Activated CD4-positive, alpha-beta T cell treated with anti-CD3 and anti-CD28 coated beads, Interleukin-2, Interleukin-6, amounts not matched to agents 100 ng/mL and 50 ng/mL, durations not matched to agents 16 hours and 8 hours (primary cell): ENCODE measurements at places on chromosomes 2 and 18.
A peak's percentile ranks its signal among the peaks of the same experiment; 100 is the strongest.

- peak; percentile 73 for DNase-seq
These were observed 60.3 kb upstream of the AGPS start for GRCh38 chr2:177332026-177332991.

GRCh38 chr2:239791526-239792404, 233.4 kb downstream of the NDUFA10 start:
- DNase-seq = no peak

DNA sequence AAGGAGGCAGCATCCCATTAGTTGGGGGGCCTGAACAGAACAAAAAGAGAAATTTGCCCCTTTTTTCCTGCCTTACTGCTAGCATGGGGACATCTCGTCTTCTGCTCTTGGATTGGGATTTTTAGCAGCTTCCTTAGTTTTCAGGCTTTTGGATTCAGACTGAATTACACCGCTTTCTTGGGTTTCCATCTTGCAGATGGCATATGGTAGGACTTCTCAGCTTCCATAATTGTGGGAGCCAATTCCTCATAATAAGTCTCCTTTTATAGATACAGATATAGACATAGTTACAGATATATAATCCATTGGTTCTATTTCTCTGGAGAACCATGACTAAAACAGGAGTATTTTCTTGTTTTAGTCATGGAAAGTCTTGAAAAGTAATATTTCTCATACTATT, 5.2 kb upstream of the RAPGEF4 start:
- DNase-seq = no peak

GRCh38 chr2:27265536-27265870, 2.7 kb upstream of the SLC30A3 start:
- no peak for DNase-seq

DNA sequence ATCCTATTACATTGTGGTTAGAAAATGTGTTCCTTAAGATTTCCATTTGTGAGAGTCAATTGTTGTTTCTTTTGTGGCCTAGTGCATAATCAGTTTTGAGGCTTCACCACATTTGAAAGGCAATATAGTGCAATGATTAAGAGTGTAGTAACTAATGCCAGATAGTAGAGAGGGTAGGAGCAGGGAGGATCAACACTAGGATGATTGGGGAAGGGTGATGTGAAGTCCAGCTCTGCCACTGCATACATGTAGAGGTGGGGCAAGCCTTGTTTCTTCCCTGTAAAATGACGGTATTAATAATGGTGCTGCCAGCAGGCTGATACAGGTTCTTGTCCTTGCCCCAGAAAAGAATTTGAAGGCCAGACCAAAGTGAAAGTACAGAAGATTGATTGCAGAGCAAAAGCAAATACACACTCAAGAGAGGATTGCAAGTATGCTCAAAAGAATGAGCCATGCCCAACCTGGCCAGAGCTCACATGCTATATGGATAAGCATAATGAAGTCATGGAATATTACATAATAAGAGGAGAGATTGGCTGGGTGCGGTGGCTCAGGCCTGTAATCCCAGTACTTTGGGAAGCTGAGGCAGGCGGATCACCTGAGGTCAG, 8.0 kb downstream of the SP100 start:
- DNase-seq = no peak

- DNase-seq = no peak
These were observed 4.5 kb upstream of the LIMS2 start for GRCh38 chr2:127679680-127680361.

DNA sequence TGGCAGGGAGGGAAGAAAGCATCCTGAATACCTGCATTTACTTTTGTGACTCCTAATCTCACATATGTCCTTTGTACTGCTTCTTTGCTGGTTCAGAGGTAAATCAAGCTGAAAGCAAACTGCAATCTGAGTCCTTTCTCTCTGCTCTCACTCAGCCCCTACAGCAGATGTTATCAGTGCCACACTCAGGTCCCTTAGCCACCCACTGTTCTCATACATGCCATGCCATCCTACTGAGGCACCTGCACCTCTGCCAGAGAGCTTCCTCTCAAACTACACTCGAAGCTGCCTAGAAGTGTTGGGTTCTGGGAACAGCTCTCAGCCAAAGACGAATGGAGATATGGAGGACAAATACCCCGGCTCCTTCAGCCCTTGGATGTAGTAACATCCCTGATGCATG, 244.5 kb downstream of the TXNL1 start:
- DNase-seq = no peak

- DNase-seq = peak; percentile 59
These were observed 41.8 kb downstream of the KCTD18 start for GRCh38 chr2:200467806-200468681.

DNA sequence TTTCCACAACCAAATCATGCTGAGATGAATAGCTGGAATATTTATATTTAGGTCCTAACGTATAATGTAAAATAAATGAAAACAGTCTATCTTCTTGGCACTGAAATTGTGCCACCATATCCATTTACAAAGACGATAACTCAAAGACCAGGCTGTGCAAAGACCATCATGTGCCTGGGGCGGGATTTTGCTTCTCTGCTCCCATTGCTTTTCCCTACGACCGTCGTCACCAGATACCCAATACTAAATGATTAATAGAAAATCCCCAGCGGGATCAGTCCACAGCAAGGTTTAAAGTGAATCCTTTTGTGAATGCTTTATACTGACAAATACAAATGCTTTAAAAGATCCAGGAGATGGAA, 194.3 kb upstream of the ARL4C start:
- no peak for DNase-seq

DNA sequence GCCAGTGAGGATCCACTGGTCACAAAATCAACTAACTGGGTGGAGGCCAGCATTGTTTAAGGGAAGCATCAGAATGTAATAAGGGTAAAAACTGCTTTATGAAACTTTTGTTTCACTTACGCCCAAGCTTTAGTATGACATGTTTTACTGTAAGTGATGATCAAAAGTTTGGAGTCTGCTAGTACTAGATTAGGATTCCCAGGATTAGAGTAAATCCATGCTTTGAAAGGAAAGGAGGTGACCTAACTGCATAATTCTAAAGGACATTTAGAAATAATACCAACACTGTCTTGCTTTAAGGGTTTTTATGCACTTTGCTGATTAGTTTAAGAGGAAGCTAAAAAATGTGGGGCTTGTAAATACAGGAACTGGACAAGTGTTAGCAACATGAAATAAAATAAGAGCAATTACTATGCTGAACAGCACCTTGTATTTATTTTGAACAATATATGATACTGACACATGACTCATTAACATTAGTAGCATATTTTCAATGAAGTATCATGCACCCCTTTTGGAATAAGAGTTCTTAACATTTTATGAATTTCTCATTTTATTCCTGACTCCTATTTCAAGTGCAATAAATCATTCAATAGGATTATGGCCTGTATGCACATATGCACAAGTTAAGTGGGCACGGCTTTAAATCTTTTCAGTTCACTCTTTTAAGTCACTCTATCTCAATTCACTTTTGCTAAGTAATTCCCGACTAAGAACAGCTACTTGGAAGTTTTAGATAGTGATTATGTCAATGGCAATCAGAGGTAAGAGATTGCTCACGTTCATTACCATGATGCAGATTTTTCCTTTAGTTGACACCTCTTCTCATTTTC, 62.5 kb downstream of the STK39 start:
- DNase-seq = no peak

DNA sequence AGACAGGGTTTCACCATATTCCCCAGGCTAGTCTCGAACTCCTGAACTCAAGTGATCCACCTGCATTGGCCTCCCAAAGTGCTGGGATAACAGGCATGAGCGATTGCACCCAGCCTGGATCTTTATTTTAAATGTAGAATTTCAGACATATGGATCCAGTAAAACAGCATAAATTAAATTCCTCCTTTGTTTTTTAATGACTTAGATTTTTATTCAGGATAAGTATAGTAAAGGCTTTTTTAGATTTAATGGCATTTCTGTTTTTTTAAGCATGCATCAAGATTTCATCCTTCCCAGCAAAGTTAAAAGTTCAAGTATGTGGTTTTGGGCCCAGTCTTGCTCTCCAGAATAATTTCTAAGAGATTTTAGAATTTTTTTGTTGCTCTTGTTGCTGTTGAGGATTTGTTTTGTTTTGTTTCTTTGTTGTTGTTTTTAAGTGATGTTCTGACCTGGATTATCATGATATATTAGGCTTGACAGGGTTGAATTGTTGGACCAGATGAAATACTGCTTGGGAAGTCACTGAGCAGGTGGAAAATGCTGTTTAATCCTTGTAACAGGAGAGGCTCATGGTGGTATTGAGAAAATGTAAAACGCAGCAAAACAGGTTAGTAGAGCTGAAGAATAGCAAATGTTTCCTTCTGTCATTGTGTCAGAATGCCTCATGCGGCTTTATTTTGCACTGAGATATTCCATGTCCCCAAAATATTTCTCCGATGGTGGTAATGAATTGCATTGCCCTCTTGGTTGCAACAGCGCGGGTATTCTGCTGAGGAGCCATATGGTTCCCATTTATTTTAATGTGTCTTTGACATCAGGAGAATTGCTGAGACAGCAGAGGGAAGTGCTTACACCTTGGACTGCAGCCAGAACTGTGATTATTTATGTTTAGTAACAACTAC, 147.9 kb downstream of the GALNT3 start:
- DNase-seq = no peak

DNA sequence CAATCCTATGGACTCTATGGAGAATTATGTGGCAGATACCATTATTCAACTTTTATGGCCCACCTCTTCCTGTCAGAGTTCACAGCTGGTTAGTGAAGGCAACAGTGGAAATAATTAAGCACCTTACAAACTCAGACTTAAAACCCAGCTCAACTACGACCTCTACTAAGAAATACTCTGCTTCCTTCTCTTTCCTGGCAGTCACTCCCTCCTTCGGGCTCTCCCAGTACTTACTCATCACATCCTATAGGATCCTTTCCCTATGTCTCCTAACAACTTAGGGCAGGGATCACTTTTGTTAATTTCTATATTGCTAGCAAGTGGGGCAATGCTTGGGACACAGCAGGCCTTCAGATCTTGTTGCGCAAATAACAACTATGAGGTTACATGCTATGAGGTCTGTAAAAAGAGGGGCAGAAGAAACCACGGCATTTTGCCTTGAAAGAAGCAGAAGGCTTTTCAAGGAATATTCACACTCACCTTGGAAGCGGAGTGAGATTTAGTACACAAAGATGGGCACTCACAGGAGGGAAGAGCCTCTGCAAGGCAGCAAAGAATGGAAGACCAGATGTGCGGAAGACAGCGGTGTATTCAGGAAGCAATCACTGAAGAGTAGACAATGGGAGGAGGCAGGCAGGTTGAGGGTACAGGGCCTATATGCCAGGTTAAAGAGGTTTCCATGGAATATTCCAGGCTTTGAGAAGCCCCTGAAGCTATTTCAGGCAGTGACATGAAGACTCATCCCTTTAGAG, 2.1 kb downstream of the STK39 start:
- DNase-seq = peak; percentile 31

DNA sequence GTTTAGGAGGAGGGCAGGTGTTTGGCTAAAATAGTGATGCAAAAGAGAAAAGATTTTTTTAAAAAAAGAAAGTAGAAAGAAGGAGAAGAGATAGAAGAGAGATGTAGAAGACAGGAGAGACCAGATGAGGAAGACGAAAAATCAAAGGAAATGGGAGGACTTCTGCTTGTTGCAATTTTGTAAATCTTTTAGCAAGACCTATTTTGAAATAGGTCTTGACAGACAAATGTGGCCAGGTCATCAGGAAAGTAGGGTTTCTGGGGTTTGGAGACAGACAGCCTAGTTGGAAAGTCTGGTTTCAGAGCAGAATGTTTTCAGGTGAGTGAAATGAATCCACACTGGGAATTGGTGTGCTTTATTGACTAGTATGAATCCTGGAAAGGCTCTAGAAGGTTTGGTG, 104.5 kb upstream of the CAVIN2 start:
- DNase-seq = no peak

DNA sequence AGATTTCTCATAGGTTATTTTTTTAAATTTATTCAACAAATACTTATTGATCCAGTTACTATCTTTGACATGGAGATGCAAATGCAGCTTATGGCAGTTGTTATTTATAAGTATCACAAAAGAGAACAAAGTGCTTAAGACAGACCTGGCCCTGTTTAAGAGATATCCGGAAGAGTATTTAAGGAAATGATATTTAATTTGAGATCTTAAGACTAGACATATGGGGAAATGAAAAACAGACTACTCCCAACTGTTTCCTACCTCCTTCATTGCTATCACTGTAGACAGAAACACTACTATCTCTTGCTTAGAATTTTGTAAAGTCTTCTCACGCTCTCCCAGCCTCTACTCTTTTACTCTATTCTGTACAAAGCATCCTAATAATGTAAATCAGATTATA, 36.0 kb downstream of the RPRD1A start:
- no peak for DNase-seq

DNA sequence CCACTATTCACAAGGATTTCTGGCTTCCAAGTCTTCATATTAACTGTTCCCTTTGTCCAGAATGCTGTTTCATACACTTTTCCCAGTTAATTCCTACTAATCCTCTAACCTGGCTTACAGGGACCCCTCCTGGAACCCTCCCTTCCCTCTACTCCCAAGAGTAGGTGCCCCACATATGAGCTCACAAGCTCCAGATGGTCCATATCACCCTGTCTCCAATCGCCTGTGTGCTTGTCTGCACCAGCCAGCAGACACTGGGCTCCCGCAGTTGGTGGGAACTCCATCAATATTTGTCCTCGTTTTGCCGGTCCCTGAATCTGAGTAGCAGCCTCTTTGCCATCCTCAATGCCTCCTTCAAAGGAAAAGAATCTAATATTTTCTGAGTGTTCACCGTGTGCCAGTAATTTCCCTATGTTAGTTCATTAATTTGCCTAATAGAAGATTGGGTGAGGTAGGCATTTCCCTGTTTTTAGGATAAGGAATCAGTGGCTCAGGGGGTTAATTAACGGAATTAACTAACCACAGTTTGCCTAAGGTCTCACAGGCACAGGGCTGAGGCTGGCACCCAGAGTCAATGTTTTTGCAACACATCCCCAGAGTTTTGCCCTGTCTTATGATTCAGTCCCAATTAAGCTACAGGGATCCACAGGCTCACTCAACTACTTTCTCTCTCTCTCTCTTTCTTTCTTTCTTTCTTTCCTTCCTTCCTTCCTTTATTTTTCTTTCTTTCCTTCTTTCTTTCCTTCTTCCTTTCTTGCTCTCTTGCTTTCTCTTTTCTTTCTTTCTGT, 141.6 kb upstream of the CYP1B1 start:
- DNase-seq = no peak

GRCh38 chr2:145350011-145350410, 830.1 kb upstream of the ZEB2 start:
- DNase-seq = no peak

DNA sequence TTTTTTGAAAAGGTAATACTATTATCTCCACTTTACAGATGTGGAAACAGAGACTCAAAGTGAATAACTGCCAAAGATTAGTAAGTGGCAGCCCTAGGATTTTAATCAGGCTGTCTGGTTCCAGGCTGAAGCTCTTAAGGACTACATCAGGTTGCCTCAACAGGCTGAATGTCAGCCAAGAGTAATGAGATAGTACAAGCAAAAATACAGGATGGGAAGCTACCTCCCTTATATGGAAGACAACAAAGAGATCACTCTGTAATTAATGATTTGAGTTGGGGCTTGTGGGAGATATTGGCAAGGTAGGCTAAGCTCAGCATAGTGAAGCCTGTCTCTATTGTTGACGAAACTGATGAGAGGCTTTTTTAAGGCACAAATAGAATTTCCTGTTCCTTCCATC, 323.1 kb downstream of the KCNJ3 start:
- no peak for DNase-seq

GRCh38 chr2:134029418-134029817, 224.5 kb upstream of the MGAT5 start:
- DNase-seq = no peak
